Substantia nigra (tissue), 51 donors: ENCODE measurements at places on chromosomes 5 and 9.

GRCh38 chr5:179185941-179186411, 125.8 kb downstream of the ZNF354C start:
- DNase-seq = no peak

DNA sequence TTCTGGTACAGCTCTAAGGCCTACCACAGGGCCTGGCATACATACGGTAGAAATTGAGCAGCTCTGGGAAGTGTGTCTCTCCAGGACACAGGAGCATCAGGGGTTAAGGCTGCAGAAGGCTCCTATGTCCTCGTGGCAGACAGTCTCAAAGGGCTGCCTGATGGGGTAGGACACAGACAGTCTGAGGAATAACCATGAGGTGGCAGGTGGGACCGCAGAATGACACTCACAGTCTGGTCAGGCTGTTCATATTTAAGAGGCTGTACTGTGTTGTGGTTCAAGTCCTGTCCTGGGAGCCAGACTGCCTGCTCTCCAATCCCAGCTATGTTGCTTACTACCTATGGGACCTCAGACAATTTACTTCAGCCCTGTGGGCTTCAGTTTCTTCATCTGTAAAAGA, 217.1 kb downstream of the TRIM32 start:
- DNase-seq = no peak

GRCh38 chr5:148179234-148179824, 11.0 kb downstream of the SPINK14 start:
- DNase-seq = no peak

DNA sequence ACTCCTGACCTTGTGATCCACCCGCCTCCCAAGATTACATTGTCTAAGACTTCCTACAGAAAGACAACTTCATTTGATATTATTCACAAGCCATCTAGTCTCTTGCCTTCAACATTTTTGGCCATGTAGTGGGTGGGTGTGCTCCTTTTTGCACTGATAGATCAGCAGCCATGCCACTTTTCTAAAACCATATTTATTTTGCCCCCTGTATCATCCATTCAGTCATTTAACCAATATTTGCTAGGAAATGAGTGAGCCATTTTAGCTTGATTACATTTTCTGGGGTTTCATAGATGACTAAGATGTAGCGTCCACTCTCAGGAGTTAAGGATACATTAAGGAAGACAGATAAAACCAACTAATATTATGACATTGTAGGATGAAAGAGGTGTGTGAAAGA, 555.6 kb downstream of the RAB3C start:
- no peak for DNase-seq

DNA sequence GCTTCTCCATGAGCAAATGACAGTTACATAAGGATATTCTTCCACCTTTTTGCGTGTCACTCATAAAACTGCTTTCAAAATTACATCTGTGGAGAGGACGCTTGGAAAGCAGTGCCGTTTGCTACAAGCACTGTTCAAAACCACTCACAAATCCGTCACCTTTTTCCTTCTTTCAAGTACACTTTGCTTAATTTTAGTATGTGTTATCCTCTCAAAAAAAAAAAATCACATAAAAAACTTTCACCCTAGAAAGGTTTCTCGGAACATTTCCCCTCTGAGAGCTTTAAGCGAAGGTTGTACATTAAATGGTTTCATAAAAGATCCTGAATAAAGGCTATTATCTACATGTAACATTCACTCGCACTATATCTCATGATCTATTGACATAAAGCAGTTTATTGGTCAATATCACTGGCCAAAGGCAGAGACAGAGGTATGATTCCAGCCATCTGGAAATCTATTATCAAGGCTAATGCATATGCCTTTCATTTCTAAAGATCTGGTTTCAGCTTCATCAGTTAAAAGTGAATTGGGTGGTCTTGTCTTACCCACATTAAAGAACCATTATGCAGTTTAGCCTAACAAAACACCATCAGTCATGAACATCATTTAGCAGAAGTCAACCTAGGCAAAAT, 163.6 kb downstream of the ENC1 start:
- DNase-seq = no peak

DNA sequence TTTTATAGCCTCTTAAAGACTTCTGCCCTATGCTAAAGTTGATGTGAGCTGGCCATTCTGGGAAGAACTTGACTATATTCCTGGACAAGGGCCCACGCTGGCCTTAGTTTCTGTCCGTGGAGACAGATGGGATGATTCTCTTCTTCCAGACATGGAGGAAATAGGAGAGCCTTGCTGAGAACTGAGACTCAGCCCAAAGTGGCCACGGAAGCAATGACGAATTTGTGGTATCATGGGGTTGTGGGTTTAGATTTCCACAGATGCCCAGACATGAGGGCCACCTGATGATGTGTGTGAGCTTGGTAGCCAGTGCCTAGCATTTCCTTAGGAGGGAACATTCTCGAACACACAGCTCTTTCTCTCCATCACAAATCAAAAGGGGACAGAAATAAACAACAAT, 309.1 kb downstream of the NSG2 start:
- no peak for DNase-seq

- no peak for DNase-seq
Observed at GRCh38 chr9:88817628-88818027, 173.6 kb upstream of the S1PR3 start.

DNA sequence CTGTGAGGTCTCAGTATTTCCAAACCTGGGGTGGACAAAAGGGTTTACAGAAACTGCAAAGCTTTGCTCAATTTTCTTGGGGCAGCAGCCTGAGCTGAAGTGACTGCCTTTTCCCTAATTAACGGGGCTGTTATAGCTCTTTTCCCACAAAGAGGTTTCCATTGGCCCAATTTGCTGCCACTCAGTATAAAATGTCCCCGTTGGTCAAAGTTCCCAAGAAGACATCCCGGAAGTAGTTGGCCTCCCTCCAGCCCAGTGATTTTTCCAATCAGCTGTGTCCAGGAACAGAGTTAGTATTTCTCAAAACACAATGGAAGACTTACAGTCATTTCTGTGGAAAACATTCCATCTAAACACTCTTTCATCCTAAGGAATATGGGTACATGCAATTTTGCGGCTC, 643.6 kb downstream of the ACTL7B start:
- DNase-seq = no peak

DNA sequence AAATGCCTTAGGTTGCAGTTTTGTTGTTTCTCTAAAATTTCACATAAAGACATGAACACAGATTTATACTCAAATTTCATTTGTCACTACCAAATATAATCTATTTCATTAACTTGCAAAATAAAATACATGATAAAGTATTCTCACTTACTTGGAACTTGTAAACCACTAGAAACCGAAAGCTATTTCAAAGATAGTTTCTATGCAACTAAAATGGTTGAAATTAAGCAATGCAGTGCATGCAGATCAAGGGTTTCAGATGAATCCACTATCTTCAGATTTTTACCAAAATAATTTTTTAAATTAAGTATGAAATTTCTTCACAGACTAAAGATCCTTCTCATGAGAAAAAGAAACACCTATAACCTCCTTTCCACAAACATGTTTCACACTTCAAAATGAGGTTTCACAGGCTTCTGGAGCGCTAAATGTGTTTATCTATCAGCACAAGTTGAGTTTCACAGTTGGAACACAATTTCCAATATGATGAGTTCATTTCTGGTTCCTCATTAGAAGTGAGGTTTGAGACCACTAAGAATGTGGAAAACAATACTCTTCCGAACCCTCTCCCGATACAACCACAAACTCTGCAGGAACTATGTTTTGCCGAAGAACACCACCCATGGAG, 63.9 kb downstream of the EPB41L4A start:
- no peak for DNase-seq

DNA sequence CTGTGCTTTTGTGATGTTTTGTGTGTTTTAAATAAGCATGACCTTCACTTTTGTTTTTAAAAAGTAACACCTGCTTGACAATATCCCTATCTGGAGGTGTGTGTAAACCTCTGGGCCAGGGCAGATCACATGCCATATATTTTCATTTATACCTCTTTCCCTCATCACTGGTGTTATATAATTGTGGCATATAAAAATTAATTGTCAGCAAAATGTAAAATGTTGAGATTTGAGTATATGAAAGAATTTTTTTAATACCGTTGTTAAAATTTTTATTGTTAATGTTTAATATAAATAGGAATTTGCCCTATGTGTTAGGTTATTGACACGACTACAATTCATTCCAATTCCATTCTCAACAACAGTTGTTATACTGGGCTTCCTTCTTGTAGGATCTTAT, 6.5 kb downstream of the CDH12 start:
- DNase-seq = no peak

DNA sequence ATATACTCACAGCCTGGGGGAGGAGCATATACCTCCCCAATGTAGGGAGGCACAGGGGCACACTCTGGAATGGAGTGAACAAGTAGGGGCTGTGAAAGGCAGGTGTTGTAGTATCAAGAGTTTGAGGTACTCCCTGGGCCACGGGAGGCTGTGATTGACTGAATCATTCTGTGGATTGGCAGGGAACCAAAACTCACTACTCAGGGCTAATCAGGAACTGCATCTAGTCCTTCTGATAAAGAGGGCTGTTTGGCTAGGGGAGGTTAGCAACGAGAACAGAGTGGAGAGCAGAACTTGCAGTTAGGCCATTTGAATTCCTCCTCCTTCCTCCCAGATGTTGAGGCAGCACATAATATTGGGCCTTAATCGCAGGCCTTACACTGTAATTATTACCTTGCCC, 369.2 kb upstream of the MPDZ start:
- DNase-seq = no peak

- no peak for DNase-seq
Observed at GRCh38 chr9:96158147-96158546, 143.8 kb downstream of the HSD17B3 start.

DNA sequence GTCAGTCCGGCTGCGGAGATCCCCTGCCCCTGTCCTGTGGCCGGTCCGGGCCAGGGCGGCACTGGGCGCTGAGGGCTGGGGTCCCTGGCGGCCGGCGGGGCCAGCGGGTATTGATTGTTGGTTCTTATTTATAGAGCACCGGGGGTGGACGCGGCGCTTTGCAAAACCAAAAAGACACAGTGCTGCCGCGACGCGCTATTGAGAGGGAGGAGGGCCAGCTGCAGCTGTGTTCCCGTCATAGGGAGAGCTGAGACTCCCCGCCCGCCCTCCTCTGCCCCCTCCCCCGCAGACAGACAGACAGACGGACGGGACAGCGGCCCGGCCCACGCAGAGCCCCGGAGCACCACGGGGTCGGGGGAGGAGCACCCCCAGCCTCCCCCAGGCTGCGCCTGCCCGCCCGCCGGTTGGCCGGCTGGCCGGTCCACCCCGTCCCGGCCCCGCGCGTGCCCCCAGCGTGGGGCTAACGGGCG, 2.5 kb downstream of the LRRC26 start:
- DNase-seq = no peak

DNA sequence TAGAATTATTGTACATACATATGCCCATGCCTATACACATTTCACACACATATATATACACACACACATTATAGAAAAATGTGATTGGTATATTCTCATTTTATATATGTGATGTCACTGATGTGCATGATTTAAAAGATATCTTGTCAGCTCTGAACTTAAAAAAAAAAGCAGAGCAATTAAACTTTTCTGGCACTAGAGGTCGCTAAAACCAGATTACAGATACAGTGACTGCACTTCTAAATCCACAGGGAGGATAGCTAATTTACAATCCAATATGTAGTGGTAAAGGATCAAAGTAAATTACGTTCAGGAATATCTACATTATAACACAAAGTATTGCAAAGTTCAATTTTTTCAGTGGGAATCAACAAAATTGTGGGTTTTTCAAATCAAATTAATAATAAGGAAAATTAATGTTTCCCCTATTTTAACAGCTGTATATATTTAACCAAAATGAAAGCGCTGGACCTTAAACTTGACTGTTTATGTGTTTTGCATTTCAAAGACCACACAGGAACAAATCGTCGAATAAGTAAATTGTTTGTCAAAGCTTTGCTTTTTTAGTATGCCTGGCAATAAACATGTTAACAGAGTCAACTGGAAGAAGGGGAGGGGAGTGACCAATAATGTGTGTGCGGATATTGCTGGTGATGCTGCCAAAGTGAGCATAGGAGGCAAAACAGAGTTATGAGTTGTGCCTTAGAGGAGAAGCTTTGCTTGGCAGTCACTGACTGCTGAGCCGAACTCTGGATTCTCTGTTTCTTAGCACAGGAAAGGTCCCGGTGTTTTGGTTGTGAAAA, 1201.4 kb upstream of the C9orf72 start:
- no peak for DNase-seq

- DNase-seq = no peak
Observed at GRCh38 chr9:74499111-74499601, 2.0 kb downstream of the RORB start.

- DNase-seq = no peak
Observed at GRCh38 chr5:167623354-167623753, 668.1 kb upstream of the WWC1 start.

DNA sequence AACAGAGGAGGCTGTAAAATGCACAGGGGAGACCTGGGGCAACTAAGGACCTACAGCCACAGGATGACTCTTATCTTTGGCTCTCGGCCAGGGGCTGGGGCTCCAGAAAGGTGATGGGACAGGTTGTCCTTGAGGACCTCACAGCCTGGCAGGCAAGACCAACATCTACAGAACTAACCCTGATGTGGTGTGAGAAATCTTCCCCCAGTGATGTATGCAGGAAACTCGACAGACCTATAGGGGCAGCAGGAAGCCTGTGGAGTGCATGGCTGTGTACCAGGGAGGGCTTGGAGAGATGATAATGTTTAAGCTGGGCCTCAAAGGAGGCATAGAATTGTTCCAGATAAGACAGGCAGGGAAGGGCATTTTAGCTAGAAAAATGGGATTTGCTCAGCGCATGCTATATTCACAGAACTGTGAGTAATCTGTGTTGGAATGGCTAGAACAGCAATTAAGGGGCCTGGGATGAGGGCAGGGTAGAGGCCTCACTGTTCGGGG, 68.5 kb upstream of the SLC25A51 start:
- no peak for DNase-seq

- no peak for DNase-seq
Observed at GRCh38 chr9:116342941-116343340, 189.3 kb downstream of the PAPPA start.

- peak; percentile 6 for DNase-seq
Observed at GRCh38 chr9:27473111-27473529, 51.0 kb upstream of the IFNK start.

DNA sequence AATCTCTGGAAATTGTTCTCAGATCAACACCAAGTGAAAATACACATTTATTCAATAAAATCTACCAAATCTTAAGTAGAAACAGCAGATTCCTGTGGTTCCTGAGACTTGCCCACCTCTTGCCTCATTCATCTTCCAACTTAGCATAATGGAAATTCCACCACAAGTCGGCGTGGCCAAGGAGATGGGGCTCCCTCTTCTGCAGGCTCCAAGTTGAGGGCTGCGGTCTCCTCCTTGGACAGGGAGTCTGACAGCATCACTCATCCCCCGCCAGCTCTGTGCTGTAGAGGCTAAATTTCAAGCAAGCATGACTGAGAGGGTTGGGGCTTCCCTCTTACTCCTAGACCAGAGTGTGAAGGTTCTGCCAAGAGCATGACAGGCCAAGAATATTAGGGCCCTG, 273.7 kb downstream of the DIRAS2 start:
- no peak for DNase-seq
